Colonic mucosa (tissue), 4 donors: ENCODE measurements at places on chromosomes 12 and 14.
A peak's percentile ranks its signal among the peaks of the same experiment; 100 is the strongest.

- no peak for DNase-seq
Observed at GRCh38 chr12:27866373-27867101, 86.5 kb upstream of the MANSC4 start.

DNA sequence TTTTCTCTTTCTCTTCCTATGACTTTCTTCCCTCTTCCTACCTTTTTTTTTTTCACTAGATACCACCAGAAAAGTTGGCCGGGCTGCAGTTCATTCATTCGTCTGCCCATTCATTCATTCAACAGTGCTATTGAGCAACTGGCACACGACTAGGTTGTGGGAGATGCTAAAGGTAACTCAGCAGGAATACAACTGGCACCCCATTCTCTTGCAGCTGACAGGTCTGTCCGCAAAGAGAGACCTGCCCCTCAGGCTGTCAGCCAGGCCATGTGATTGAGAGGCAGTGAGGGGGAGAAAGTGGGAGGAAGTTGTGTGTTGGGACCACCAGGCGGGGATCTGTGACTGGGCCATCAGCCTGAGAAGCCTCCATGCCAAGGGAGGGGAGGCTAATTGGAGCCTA is 105.2 kb downstream of the TSPAN9 start:
- no peak for DNase-seq

- peak; percentile 23 for DNase-seq
Observed at GRCh38 chr14:73599499-73599898, 7.8 kb downstream of the ACOT4 start.

GRCh38 chr12:2247596-2247995 is 194.8 kb downstream of the CACNA1C start:
- DNase-seq, result no peak

GRCh38 chr12:128191380-128191779 is 75.6 kb upstream of the TMEM132C start:
- no peak for DNase-seq

DNA sequence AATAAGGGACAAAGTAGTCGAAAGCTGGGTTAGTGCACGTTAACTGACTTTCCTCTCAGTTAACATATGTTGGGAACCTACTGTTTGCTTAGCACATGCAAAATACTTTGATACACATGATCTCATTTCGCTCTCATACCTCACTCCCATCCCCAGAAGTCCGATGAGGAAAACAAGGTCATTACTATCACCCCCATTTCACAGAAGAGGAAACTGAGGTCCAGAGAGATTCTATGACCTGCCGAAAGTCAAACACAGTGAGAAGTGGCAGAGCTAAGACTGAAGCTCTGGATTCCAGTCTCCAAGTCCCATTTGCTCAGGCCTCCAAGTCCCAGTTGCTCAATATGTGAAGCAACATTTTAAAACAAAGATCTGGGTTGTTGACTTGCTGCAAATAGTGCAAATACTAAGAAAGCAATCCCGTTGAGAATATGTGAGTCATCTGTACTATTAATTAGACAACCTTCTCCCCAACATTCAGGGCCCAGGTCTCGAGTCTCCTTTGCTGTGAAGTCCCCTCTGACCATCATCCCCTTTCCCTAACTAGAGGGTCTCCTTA is 170.6 kb upstream of the PWP1 start:
- no peak for DNase-seq

- DNase-seq, result no peak
Observed at GRCh38 chr12:124302807-124303578, 8.1 kb downstream of the RFLNA start.

DNA sequence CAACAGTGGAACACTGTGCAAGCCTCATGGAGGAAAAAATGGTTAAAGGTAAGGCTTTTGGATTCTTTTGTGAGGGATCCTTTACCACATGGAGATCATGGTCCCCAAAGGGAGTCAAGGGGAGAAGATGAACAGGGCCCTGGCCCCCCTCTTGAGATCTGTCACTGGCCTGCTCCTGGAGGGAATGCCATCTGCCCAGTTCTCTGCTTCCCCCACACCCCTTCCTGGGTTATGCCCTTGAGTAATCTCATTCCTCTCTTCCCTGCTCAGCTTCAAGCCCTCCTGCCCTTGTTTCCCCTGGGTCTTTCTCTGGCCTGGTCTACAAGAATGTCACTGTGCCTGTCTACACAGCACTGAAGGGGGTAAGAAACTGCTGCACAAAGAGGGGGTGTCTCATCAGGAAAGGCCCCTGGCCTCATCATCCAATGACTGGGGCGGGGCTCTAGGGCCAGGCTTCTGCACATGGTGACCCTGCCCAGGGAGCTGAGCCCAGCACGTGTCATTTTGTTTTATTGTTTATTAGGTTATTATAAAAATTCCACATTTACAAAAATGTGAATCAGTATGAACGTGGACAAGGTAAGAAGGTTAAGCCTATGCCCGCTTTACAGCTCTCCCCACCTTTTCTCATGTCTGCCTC is 30.3 kb downstream of the PIGH start:
- DNase-seq, result no peak

DNA sequence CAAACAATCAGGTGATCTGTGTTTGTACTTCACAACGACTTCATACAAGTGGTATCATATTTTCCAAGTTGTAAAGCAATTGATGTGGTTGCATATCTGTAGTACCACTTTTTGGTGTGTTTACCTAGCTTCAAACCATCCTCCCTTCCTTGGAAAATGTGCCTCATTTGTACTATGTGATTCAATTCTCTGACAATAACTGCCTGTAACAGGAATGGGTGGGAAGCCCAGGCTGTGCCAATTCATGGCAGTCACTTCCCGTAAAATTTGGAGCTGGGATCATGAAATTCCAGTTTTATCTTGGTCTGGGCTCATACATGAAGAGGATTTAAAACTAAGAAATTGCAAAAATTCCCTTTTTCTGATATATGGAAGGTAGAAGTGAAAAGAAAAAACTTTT is 250.1 kb downstream of the DIO2 start:
- DNase-seq, result no peak

DNA sequence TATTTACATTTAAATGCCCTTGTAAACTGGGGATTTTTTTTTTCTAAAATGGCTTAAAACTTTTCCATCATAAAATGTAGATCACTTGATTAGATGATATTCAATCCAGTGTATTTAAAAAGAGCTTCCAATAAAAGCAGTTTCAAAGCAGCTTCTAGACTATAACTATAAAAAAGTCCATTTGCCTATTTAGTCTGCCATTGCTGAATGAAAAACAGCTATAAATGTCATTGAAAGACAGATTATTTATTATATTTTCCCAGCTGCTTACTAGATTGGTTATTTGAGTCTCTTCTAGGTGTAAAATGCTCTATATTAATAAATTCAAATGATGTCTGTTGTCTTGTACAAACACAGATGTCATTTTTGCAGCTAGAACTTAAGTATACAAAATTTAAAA is 414.8 kb downstream of the RMST start:
- DNase-seq, result no peak

DNA sequence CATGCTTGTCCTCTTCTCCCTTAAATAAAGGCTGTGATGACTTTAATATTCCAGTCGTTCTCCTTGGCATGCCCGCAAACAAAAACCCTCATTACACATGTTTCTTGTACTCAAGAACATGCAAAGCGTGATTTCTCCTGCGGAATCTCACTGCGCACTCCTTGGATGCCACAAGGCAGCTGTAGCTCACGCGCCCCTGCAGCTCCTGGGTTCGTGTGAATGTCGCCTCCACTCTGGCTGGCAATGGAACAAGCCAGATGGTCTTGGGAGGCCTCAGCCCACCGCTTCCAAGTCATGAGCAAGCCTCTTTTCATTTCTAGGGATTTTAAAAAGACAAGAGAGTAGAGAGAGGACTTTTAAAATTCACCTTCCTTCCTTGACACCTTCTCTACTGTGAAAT is 403.8 kb downstream of the PCNX1 start:
- DNase-seq, result no peak

GRCh38 chr12:124026755-124027745 is 54.0 kb downstream of the ZNF664 start:
- DNase-seq, result no peak

DNA sequence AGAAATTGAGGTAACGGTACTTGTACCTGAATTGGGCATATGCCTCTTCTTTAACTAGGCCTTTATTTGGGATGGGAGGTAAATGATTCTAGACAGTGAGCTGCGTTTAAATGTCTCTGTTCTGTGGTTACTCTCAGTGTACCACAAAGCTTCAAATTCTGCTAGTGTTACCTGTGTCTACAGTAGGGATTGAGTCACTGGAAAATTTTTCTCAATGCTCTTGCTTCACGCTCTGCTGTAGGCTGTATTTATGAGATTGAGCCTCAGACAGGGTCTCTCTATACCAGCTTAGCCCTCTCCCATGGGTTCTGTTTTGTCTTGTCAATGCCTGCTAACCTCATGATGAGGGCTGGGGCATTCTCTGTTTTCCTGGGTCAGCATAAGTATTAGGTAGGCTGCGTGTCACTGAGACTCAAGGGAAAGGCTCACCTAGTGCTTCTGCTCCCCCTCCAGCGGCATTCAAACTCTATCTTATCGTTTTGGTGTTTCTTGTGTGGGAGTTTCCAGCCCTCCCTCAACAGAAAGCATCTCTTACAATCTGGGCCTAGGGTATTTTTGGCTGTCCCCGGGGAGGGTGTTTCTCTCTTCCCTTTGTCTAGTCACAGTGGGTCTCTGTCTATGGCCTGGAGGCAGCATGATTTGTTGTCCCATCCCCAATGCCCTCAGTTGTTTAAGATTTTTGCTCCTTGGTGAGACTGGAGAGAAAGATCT is 285.8 kb downstream of the ADGRD1 start:
- DNase-seq, result no peak

DNA sequence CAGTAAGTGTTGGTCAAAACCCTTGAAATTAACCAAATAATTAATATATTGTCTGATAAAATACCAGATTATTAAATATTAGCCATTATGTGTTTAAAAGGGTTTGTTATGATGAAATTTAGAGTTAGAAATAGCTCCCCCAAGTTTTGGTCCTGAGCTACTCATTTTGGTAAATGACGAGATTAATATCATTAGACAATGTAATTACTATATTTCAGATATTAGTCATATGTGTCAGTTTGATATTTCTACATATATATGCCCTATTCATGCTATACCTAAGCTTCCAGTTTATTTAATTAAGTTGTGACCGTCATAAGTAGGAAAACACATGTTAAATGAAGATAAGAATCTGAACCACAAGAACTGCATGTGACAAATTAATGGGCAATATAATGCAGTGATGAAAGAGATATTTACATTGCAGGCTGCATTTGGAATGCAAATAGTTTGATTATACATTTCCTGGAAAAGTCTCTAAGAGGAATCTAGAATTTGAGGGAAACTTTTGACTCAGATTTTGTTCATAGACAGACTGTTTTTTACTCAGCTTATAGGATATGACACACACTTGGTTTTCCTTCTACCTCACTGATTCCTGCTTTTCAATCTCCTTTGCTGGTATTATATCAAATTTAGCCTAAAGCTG is 70.5 kb downstream of the TBC1D30 start:
- no peak for DNase-seq

GRCh38 chr12:132130690-132131089 is 13.4 kb downstream of the DDX51 start:
- DNase-seq, result no peak

- DNase-seq, result no peak
Observed at GRCh38 chr14:58078068-58078467, 73.9 kb downstream of the ARMH4 start.

DNA sequence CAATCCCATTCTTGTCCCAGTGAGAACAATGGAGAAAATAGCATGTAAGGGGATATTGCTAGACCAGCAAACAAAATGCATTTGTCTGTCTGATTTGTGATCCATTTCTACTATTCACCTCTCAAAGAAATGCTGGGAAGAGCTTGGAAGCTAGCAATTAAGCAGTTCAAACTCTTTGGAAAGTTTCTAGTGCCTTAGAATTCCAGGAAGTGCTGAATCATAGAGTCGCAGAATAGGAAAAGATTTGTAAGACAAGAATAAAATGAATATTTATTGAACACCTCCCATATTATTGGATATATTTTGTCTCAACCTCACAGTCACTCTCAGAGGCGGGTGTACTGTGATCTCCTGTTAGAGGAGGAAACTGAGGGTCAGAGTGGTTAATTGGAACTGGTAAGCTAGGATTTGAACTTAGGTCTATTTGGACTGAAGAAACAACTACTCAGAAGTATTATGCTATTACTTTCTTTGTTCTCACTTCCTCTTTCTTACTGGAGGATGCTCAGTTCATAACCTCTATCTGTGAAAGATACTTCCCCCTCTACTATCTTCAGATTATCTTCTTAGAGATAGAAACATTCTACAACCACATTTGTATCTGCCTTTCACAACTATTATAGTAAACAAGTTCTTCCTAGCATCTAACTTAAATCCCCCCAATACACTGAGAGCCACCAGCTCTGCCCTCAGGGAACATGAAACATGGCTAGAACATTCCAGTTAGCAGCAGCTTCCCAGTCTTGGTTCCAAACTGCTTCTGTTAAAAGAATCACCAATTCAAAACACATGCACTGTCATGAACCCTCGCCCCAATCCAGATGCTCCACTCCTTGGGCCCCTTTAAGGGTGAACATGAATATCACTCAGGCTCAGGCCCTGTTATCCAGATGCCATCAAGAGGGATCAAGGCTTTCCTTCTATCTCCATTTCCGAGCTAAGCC is 64.2 kb downstream of the DRAM1 start:
- no peak for DNase-seq

DNA sequence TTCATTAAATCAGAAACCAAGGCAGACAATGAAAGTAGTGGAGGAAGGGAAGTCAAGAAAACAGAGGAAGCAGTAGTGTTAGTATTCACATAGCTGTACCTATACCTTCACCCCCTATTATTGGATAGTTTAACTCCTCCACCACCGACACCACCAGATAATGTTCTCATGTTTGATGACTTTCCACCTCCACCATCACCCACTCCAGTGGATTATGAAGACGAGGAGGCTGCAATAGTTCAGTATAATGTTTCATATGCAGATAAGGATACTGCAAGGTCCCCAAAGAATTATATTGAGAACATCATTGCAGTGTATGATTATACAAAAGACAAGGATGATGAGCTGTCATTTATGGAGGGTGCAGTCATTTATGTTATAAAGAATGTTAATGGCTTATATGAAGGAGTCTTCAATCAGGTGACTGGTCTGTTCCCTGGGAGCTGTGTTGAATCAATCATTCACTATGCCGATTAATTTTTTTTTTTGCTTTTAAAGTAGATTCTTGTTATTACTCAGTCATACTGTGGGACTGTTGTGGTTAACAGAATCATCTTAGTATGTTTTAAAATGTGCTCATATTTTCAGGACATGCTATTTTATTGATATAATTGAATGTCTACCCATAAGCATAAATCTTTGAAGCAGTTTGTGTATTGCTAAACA is 32.2 kb upstream of the KTN1 start:
- no peak for DNase-seq

DNA sequence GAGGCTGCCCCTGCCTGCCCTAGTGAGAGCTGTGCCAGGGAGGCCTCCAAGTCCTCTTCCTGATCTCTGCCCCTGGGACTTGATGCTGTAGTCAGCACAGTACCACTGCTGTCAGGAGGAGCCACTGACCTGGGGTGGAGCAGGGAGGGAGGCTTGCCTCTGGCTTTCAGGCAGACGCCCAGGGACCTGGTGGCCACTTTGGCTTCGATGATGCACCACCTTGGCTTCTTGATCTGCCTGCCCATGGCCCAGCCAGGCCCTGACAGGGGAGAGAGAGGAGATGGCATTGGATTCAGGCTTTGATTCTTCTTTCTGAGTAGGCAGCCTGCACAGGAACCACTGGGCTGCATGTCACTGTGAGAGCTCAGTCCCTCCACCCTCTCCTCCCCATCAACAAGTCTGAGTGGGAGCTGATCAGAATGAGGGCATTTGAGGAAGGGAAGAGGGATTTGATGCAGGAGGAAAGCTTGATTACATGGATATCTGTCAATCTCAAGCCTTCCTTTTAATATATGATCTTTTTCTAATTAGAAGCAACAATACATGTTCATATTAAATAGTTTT is 24.7 kb downstream of the TMEM63C start:
- DNase-seq, result no peak

- no peak for DNase-seq
Observed at GRCh38 chr12:91278126-91278525, 95.5 kb upstream of the DCN start.
